ENCODE measurements at places on chromosomes 3 and 15.

GRCh38 chr15:59456114-59456513 lies 18.1 kb downstream of the FAM81A start:
- DNase-seq = no peak

DNA sequence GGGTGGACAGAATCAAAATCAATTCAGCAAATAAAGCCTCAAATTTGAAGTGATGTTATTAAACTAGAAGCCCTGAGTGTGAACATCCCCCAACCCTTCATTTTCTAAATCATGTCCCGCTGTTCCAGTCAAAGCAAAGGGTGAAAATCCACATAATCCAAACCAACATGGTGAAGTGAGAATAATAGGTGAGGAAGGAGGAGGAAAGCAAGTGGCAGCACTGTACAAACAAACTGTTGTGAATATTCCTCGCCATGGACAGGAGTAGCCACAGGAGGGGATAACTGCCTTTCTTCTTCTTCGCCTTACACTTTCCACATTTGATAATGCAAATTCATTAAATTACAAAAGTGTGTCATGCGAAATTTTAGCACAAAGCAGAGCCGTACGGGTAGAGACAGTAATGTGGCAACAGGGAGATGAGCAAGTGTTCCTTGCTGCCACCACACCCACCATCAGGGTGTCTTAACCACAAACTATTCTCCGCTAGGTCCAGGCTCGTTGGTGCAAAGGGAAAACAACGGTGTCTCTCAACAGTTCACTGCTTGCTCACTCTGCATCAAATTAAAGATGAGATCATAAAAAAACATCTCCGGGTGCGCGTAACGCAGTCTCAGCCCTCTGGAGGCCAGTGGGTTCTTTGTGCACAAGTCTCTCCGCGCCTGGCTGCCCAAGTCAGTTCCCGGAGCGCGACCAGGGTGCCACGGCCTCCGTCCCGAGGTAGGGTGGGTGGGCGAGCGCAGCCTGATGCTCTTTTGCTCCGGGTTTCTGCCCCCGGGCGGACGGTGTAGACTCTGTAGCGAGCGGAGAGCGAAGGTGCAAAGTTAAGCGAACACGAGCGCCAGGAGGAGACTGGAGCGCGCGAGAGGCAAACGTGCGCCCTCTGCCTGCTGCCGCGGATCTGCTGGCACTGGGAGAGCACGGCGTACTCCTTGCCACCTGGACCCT lies 6.7 kb downstream of the EPHA3 start:
- DNase-seq = peak; percentile 59

DNA sequence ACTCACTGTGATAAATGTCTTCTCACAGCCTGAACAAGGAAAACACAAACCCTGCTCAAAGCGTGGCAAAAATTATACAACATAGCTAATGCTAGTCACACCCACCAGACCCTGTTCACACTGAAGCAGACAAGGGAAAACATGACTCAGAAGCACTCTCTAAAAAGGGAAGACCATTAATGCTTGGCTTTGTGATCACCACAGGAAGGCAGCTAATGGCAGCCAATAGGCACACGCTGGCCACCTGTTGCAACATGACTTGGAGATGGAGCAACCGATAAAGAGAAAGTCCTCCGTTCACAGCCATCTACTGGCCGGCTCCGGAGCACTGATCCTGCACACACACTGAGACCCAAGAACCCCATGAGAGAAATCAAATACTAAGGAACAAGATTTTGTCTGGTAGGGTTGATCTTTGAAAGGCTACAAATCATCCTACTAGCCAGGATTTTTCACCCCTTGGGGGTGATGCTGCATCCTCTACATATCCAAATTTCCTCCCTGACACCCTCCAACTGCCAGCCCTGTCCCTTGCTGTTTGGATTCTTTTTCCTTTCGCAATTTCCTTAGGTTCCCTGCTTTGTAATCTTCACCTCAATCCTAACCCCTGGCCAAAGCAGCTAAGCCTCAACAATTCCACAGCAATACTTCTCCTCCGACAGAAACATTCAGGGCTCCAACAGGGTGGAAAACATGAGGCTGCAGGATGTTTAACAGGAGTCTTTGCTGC lies 3.2 kb downstream of the ZXDC start:
- peak; percentile 59 for DNase-seq

DNA sequence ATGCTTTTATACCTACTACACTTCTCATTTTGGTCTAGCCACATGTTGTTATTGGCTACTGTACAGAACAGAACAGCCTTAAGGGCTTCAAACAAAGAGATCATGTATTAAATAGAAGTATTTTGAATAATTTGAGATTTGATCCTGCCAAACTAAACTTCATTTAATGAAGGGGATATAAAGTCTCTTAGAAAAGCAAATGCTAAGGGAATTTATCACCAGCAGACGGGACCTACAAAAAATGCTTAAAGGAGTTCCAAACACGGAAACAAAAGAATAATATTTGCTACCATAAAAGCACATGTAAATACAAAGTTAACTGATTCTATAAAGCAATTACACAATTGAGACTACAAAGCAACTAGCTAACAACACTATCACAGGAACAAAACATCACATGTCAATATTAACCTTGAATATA lies 23.6 kb upstream of the FMN1 start:
- peak; percentile 96 for DNase-seq

DNA sequence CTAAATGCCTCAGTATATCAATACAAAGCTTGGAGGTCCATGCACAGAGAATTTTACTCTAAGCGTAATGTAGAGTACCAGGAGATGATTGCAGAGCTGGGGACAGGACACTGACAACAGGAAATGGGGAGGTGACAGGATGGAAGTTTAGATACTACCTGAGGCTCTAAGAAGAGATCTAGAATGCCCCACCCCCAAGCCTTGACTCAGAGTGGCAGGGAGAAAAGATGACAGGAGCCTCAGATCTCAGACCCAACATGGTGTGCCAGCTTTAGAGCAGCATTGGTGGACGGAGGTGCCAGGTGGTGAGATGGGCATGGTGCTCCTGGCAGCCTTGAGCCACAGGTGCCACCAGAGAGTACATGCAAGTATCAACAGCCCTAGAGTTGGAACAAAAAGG lies 62.5 kb downstream of the LYZL4 start:
- DNase-seq = no peak

DNA sequence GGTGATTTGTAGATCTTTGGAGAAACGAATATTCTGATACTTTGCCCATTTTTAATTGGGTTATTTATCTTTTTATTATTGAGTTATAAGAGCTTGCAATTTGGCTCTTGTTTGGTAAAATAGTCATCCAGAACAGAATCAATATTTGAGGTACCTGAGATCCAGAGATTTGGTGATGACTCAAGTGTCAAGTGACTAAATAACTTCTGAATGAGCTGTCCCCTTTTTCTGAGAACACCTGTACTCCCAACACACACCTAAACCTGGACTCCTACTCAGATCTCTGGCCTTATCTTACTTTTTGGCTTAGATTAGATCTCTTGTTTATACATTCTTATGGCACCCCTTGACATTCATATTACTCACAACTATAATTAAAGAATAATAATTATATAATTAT lies 3.1 kb upstream of the TRA2B start:
- no peak for DNase-seq

DNA sequence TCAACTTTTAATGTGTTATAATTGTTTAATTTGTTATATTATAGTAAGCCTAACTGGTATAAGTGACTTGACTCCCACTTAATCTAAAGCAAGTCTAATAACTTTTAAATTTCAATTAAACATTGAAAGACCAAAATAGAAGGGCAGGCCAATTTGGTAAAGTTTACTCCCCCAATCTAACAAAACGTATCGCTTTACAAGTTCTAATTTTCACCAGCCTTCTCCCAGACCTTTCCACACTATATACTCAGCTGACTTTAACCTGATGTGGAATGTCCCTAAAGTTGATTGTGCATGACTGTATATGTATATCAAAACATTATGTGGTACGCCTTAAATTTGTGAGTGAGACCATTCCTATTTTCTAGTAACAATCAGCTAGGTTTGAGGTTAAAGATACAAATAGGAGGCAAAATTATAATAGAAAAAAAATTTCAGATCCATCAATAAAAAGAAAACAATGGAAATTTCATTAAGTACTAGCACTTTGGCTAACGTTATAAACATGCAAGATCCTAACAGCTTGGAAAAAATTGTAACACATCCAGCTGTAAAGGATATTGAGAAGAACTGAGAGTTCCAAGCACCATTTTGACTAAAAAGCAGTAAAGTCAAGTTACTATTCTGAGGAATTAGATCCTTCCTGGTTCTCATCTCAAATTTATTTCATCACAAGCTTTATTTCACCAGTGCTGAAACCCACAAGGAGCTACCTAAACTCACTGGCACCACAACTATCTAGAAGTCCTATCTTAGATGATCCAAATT lies 199.5 kb downstream of the ERC2 start:
- DNase-seq = no peak

Measured in NCI-H2081 (cell line).